ENCODE measurements at places on chromosomes 5 and 9. TPM values are rescaled to one million over a fixed set of nuclear protein-coding genes. Genes with fewer than 3 reads are reported as not detected.

- no peak for DNase-seq
Observed at GRCh38 chr5:81995407-81995806, 23.6 kb downstream of the ATG10 start.

GRCh38 chr5:73948720-73949119, 322.7 kb downstream of the ARHGEF28 start:
- DNase-seq = no peak

- DNase-seq = no peak
Observed at GRCh38 chr9:89542401-89543021, 44.6 kb upstream of the SEMA4D start.

DNA sequence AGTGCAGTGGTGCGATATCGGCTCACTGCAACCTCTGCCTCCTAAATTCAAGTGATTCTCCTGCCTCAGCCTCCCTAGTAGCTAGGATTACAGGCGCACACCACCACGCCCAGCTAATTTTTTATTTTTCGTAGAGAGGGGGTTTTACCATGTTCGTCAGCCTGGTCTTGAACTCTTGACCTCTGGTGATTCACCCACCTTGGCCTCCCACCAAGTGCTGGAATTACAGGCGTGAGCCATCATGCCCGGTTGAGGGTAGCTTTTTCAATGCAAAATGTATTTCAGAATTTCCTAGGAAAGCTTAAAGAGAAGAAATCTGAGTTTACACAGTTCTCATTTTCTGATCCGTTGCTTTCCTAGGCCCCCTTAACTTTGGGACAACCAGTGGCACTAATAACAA, 15.7 kb downstream of the BDP1 start:
- peak; percentile 49 for DNase-seq

DNA sequence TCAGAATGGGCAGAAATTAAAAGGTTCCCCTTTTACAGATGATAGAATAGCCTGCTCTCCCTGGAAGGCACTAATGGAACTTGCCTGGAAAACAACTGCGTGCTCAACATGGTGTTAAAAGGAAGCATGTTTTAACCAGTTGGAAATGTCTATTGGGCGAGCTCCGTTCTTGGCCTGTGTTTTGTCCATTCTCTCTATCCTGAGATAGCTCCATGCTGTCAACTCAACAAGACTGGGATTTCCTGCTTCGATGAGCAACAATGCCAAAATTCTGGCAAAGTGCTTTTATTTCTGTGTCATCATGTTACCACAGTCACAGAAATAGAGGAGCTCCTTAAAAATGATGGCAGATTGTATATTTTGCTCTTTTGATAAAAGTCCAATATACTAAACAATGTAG, 198.3 kb downstream of the PLK2 start:
- peak; percentile 42 for DNase-seq

GRCh38 chr5:82334856-82335255, 56.7 kb upstream of the RPS23 start:
- peak; percentile 73 for DNase-seq

DNA sequence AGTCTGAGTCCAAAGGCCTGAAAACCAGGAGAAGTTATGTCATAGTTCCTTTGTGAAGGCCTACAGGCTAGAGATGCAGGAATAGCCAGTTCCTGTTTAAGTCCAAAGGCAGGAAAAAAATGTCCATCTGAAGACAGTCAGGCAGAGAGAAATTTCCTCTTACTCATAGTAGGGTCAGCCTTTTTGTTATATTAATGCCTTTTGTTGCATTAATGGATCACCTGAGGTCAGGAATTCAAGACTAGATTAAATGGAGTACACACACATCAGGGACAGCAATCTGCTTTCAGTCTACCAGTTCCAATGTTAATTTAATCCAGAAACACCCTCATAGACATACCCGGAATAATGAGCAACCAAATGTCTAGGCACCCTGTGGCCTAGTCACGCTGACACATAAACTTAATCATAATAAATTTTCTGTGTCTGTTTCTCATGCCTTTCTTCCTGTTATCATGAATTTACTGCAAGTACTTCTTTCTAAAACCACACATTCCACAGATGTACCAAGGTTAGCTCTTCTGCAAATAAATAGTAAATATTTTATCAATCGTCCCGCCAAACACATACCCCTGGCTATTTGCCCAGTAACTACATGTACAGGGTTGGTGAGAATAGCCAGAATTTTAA, 703.9 kb downstream of the EFNA5 start:
- no peak for DNase-seq

- no peak for DNase-seq
Observed at GRCh38 chr9:84140535-84141101, 160.0 kb downstream of the RMI1 start.

GRCh38 chr5:66674802-66675201, 78.6 kb downstream of the MAST4 start:
- no peak for DNase-seq

DNA sequence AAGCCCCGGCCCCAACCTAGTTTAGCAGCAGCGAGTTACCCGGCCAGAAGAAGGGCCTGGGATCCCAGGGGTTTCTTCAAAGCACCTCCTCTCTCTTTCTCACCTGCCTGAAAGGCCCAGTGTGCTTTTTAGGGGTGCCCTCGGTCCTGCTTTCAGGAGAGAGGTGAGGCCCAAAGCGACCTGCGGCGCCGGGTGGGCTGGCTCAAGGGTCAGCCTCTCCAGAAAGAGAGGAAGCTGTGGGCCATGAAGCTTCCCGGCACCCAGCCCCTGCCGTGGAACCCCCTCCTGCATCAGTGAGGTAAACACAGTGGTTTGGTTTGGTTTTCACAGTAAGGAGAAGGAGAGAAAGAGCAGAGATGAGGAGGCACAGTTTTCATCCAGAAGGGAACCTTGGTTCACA, 4.3 kb downstream of the FOXB2 start:
- no peak for DNase-seq

GRCh38 chr5:175750511-175750931, 92.7 kb downstream of the HRH2 start:
- DNase-seq = no peak

KCNN2 gene
- not detected for total RNA-seq

GLRA1 gene
- not detected for total RNA-seq

PLCXD3 gene
- 2.8 TPM for total RNA-seq

FAM169A gene
- 33.0 TPM for total RNA-seq

SELENOP gene
- total RNA-seq = 5.3 TPM

OMD gene
- not detected for total RNA-seq
